Activated CD4-positive, alpha-beta T cell treated with anti-CD3 and anti-CD28 coated beads, Interleukin-2, amount 10 ng/mL, durations not matched to agents 24 days and 14 days (primary cell): ENCODE measurements at places on chromosomes 12 and 14. TPM values are rescaled to one million over a fixed set of nuclear protein-coding genes. Genes with fewer than 3 reads are reported as not detected.

Gene NID2
- 0.09 TPM in 2 replicates for total RNA-seq

- peaks cover 7% of the 10 kb centered on the region for H3K36me3 ChIP-seq
- peaks cover 24% of the 10 kb centered on the region for H3K4me1 ChIP-seq
- no peak overlapping the region for H3K4me3 ChIP-seq
- DNase-seq = peak; percentile 36
Observed at GRCh38 chr12:9619411-9620179, 11.9 kb upstream of the KLRB1 start.

- DNase-seq = no peak
- no peaks in the 10 kb centered on the region for H3K36me3 ChIP-seq
- no peaks in the 10 kb centered on the region for H3K4me1 ChIP-seq
- H3K4me3 ChIP-seq = no peak overlapping the region
- no peaks in the 10 kb centered on the region for H3K27me3 ChIP-seq
- no peak overlapping the region for H3K27ac ChIP-seq
Observed at GRCh38 chr14:56745097-56745496, 65.2 kb downstream of the OTX2 start.

GRCh38 chr14:30657606-30658163, 35.6 kb downstream of the SCFD1 start:
- no peaks in the 10 kb centered on the region for H3K27me3 ChIP-seq
- H3K36me3 ChIP-seq = peaks cover 23% of the 10 kb centered on the region
- H3K27ac ChIP-seq = no peak overlapping the region
- H3K4me1 ChIP-seq = no peaks in the 10 kb centered on the region

- no peaks in the 10 kb centered on the region for H3K36me3 ChIP-seq
- H3K4me3 ChIP-seq = no peak overlapping the region
- peaks cover 4% of the 10 kb centered on the region for H3K4me1 ChIP-seq
- H3K27me3 ChIP-seq = peaks cover 4% of the 10 kb centered on the region
- H3K27ac ChIP-seq = no peak overlapping the region
Observed at GRCh38 chr14:20792556-20792955, 10.1 kb downstream of the RNASE1 start.

DNA sequence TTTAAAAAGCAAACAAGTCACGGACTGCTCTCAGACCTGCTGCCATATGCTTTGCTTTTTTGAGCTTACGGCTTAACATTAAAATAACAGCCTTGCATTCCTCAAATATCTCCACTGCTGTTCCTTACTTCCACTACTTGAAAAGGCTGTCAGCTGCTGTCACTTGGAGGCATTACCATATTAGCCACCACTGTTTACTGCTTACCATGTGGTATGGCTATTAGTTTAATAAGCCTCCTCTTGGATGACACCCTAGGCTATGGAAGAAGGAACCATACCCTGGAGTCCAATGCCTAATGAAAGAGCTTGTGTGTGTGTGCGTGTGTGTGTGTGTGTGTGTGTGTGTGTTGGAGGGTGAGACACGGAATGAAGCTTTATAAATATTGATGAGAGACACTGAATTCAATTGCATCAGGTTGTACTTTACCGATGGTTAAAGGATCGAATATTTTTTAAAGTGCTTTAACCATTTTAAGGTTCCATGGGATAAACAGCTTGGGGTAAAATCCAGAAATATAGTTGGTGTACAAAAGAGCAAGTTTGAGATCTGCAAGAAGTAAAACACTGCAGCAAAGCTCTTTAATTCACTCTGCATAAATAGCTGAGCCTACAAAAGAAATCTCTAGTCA, 174.5 kb downstream of the TTC7B start:
- no peak overlapping the region for H3K4me3 ChIP-seq
- no peak for DNase-seq
- H3K4me1 ChIP-seq = no peaks in the 10 kb centered on the region
- H3K27ac ChIP-seq = no peak overlapping the region
- H3K27me3 ChIP-seq = no peaks in the 10 kb centered on the region

GRCh38 chr14:93914278-93914677, 12.9 kb upstream of the FAM181A start:
- no peak for DNase-seq
- H3K27me3 ChIP-seq = peaks cover 2% of the 10 kb centered on the region
- no peak overlapping the region for H3K4me3 ChIP-seq
- peak overlapping the region; percentile 4 for H3K27ac ChIP-seq

Gene TMCC3
- total RNA-seq = 0.02 TPM in 1 of 2 replicates, not detected in the other

Gene FGF23
- not detected in 2 replicates for total RNA-seq

Gene FAM186B
- total RNA-seq = 0.16 and 0.33 TPM in 2 replicates

Gene AMN
- 0.35 and 0.62 TPM in 2 replicates for total RNA-seq

DNA sequence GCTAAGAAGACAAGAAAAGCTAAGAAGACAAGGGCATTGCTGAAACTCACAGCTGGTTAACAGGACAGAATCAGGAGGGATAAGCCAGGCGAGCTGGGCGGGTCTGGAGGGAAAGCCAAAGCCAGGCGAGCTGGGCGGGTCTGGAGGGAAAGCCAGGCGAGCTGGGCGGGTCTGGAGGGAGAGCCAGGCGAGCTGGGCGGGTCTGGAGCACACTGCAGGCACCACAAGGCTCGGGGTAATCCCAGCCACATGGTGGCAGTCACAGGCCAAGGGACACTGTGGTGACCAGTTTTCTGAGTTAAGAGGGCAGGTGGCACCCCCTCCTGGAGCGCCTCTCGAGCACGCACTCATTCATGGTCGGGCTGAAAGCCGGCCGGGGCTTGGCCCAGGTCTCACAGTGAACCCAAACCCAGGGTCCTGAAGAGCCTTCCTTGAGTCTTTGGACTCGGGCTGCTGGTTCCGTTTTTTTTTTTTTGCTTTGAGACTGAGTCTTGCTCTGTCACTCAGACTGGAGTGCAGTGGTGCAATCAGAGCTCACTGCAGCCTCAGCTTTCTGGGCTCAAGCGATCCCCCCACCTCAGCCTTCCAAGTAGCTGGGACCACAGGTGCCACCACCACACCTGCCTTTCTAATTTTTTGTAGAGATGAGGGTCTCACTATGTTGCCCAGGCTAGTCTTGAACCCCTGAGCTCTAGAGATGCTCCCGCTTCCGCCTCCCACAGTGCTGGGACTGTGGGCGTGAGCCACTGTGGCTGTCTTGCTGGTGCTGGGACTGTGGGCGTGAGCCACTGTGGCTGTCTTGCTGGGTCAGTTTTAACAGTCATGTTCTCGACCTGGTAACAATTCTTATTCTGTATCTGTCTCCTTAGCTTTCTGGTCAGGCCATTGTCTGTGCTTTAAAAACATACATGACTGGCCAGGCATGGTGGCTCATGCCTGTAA, 40.2 kb downstream of the HSP90AA1 start:
- H3K27ac ChIP-seq = no peak overlapping the region
- peak; percentile 62 for DNase-seq
- no peak overlapping the region for H3K4me3 ChIP-seq
- peaks cover 3% of the 10 kb centered on the region for H3K4me1 ChIP-seq

Gene PARPBP
- total RNA-seq = 22.9 TPM in 2 replicates

GRCh38 chr12:106380954-106381353, 23.4 kb downstream of the POLR3B start:
- peaks cover 56% of the 10 kb centered on the region for H3K36me3 ChIP-seq
- H3K4me3 ChIP-seq = no peak overlapping the region
- H3K4me1 ChIP-seq = peaks cover 16% of the 10 kb centered on the region
- H3K27me3 ChIP-seq = no peaks in the 10 kb centered on the region
- no peak for DNase-seq

Gene IPO8
- 41.3 and 45.9 TPM in 2 replicates for total RNA-seq

Gene ALDH2
- total RNA-seq = 0.09 and 0.21 TPM in 2 replicates

Gene NYNRIN
- total RNA-seq = not detected in 2 replicates

Gene TPCN1
- total RNA-seq = 31.0 and 33.7 TPM in 2 replicates

DNA sequence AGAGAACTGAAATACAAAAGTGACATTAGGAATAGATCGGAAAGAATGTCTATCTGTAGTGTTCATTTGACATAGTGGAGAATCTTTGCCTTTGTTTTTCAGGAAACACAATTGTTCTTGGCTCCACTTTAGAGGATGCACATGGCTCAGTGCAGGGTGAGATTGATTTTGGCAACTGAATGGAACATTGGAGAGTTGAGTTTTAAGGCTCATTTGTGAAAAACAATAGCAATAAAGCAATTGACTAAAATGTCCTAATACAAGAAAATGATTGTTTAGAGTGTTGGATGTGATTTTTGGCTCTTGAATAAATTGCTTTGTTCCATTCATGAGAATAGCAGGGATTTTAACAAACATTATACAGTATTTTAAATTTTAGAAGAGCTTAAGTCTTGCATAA, 116.4 kb downstream of the SLC38A1 start:
- H3K27ac ChIP-seq = no peak overlapping the region
- H3K36me3 ChIP-seq = peaks cover 4% of the 10 kb centered on the region
- peaks cover 15% of the 10 kb centered on the region for H3K27me3 ChIP-seq
- no peaks in the 10 kb centered on the region for H3K4me1 ChIP-seq
- H3K4me3 ChIP-seq = no peak overlapping the region

- H3K27me3 ChIP-seq = no peaks in the 10 kb centered on the region
- peaks cover 34% of the 10 kb centered on the region for H3K4me1 ChIP-seq
- no peak overlapping the region for H3K4me3 ChIP-seq
- H3K27ac ChIP-seq = no peak overlapping the region
- H3K36me3 ChIP-seq = peaks cover 46% of the 10 kb centered on the region
Observed at GRCh38 chr12:817941-818600, 65.7 kb downstream of the WNK1 start.

Gene ZCCHC8
- total RNA-seq = 41.4 and 41.9 TPM in 2 replicates

- no peak overlapping the region for H3K4me3 ChIP-seq
- peaks cover 7% of the 10 kb centered on the region for H3K4me1 ChIP-seq
- peaks cover 51% of the 10 kb centered on the region for H3K36me3 ChIP-seq
- no peak for DNase-seq
Observed at GRCh38 chr12:47245623-47246022, 165.9 kb upstream of the AMIGO2 start.

DNA sequence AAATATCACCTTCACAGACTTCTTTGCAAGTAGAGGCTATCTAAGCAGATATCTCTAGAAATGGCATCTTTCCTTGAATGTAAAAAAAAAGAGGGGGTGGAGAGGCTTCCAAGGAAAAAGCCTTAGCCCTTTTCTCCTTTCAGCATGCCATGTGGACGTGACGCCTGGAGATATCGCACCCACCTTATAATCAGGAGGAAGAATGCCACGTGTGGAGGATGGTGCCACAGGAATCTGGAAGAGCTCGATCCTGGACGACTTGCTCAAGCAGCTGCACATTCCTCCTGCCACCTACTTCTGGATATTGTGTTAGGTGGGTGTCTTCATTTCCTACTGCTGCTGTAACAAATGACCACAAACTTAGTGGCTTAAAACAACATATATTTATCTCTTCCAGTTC, 203.6 kb downstream of the NUAK1 start:
- no peaks in the 10 kb centered on the region for H3K4me1 ChIP-seq
- H3K36me3 ChIP-seq = no peaks in the 10 kb centered on the region
- H3K27me3 ChIP-seq = peaks cover 2% of the 10 kb centered on the region
- no peak for DNase-seq
- no peak overlapping the region for H3K27ac ChIP-seq
- no peak overlapping the region for H3K4me3 ChIP-seq
